ENCODE measurements at places on chromosomes 16 and 17.

GRCh38 chr16:56758432-56758831 is 28.5 kb downstream of the NUP93 start:
- DNase-seq, result no peak

DNA sequence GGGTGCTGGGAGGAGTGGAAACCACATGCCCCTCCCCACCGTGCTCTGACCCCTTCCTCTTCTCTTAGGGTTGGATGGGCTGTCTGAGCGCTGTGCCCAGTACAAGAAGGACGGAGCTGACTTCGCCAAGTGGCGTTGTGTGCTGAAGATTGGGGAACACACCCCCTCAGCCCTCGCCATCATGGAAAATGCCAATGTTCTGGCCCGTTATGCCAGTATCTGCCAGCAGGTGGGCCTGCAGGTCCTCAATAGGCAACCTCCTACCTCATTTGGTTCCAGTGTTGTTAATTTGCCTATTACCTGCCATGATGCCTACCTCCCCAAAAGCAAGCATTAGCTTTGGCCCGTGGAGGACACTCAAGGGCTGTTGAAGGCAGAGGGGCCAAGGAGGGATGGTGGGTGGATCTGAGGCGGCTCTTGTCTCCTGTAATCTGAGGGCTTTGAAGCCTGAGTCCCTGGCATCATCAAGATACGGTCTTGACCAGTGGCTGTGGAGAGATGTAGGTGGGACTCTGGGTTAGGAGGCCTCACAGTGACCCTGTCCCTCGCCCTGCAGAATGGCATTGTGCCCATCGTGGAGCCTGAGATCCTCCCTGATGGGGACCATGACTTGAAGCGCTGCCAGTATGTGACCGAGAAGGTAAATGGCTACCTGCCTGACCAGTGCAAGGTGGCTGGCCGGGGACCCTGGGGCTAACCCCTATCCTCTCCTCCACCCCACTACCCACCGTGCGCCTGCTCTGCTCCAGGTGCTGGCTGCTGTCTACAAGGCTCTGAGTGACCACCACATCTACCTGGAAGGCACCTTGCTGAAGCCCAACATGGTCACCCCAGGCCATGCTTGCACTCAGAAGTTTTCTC is 3.4 kb downstream of the ALDOA start:
- DNase-seq, result no peak

DNA sequence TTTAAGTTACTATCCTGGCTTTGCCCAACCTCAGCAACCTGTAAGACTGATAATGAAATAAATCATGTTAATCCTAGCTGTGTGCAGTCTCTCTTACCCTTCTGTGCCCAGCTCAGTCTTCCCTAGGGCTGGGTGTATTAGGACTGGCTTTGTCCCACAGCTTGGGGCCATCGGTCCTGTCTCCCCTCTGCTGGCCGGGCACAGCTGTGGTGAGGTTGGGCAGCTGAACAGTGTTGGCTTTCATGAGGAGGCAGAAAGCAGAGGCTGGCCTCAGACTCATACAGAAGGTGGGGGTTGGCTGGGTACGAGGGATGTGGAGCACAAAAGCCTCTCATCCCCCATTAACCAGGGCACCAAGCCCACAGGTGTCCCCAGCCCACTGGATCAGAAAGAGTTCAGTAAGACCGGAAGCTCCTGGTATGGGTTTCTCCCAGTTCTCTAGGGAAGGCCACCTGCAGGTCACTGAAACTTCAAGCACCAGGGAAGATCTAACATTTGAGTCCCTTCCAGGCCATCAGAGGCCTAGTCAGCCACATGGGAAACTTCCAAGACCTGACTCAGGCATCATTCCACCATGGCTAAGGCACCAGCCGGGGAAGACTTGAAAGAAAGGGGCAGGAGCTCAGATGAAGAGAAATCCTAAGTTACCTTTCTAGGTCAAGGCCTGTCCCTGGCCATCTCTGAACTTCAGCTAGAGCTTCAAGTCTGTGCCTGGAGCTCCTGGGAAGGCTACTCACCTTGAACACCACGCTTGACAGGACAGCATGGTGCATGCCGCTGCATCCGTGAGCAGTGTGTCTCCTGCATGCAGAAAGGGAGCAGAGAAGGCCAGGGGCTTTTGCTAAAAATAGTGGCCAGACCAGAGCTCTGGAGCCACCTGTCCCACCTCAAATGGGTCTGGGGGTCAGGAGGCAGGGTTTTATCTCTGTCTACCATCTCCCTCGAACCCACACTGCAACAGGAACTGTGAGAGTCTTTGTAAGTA is 8.8 kb downstream of the CNP start:
- DNase-seq, result no peak

- DNase-seq, result peak; percentile 66
These were observed 28.7 kb upstream of the GAS7 start for GRCh38 chr17:10226930-10227695.

Data from GM12892 (cell line).